ENCODE measurements at places on chromosomes 1 and 21. TPM values are rescaled to one million over a fixed set of nuclear protein-coding genes. Genes with fewer than 3 reads are reported as not detected.

DNA sequence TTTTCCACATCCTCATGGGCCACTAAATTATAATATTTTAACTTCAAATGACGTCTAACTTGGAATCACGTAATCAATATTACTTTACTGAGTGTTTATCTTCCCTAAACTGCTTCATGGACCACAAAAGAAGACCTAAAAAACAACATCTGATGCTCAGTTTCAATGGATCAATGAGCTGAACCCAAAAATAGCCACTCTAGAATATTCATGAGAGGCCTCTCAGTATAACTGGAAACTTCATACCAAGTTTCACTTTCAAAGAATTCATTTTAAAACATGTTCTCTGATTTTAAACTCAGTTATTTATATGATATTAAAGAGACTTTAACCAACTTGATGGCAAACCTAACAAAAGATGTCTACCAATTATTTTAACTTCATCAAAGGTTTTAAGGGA lies 23.7 kb upstream of the TIAM1 start:
- H3K27ac ChIP-seq = no peak overlapping the region
- H3K4me1 ChIP-seq = no peaks in the 10 kb centered on the region
- no peaks in the 10 kb centered on the region for H3K36me3 ChIP-seq
- DNase-seq = no peak

DNA sequence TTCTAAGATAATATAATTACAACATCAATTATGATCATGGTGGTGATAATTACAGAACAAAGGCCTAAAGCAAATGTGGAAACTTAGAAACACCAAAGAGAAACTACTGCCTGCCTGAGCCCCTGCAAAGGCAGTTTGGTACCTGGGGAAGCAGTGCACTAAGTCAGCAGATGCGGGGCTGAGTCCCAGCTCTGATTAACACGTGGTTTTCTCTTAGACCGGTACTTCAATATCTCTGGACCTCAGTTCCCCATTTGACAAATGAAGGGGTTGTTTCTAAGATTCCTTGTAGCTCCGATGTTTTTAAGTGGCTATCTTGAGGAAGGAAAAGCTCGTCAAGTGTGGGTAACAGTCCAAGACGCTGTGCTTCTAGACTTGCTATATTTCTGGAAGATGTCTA lies 16.7 kb upstream of the PLEKHA6 start:
- peak overlapping the region; percentile 49 for H3K4me3 ChIP-seq
- peak overlapping the region; percentile 92 for H3K27ac ChIP-seq
- H3K36me3 ChIP-seq = no peaks in the 10 kb centered on the region
- H3K27me3 ChIP-seq = no peaks in the 10 kb centered on the region
- no peak for DNase-seq

CELF3 gene
- total RNA-seq = 2.8 TPM

- no peaks in the 10 kb centered on the region for H3K27me3 ChIP-seq
- H3K4me1 ChIP-seq = no peaks in the 10 kb centered on the region
- no peak overlapping the region for H3K4me3 ChIP-seq
- H3K36me3 ChIP-seq = no peaks in the 10 kb centered on the region
These were observed 6.9 kb downstream of the CASQ1 start for GRCh38 chr1:160197231-160197630.

GRCh38 chr1:155080312-155081228 lies 1.9 kb downstream of the EFNA3 start:
- no peaks in the 10 kb centered on the region for H3K36me3 ChIP-seq
- peak; percentile 62 for DNase-seq
- H3K4me1 ChIP-seq = peaks cover 49% of the 10 kb centered on the region

DNA sequence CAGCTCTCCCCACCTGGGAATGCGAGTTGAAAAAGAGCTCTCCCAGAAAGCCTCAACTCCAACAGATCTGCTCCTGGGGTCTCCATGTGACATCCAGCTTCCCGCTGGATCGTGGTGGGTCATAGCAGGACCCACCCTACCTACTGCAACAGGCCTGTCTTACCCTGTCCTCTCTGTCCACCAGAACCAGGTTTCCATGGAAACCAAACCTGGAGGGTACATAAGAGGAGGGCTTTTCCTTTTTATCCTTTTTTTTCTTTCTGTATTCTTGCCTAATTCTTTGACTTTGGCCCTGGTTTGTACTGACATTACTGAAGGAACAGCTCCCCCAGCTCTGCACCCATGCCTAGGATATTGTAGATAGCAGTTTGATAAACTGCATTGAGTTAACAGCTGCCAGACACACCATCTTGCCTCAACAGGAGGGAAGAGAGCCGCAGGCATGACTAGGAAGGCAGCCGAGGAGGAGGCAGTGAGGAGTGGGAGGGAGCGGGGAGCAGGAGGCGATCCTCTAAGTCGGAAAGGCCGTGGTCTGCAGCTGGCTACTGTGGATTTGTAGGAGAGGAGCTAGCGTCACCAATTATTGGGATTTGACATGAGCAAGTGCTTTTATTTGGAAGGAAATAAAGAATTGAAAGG lies 9.7 kb upstream of the FMOD start:
- peaks cover 4% of the 10 kb centered on the region for H3K4me1 ChIP-seq
- no peaks in the 10 kb centered on the region for H3K27me3 ChIP-seq
- no peak overlapping the region for H3K27ac ChIP-seq

RNF187 gene
- 84.5 TPM for total RNA-seq

DNA sequence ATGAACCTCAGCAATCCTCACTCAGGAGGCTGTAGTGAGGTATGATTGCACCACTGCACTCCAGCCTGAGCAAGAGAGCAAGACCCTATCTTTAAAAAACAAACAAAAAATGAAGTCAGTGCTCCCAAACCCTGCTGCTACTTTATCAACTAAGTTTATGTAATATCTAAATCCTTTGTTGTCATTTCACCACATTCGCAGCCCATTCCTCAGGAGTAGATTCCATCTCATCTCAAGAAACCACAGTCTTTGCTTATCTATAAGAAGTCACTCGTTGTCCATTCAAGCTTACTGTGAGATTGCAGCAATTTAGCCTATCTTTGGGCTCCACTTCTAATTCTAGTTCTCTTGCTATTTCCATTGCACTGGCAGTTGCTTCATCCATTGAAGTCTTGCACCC lies 44.3 kb upstream of the RGL1 start:
- no peaks in the 10 kb centered on the region for H3K4me1 ChIP-seq
- no peaks in the 10 kb centered on the region for H3K27me3 ChIP-seq
- H3K4me3 ChIP-seq = no peak overlapping the region
- no peak overlapping the region for H3K27ac ChIP-seq
- H3K36me3 ChIP-seq = no peaks in the 10 kb centered on the region

- no peaks in the 10 kb centered on the region for H3K36me3 ChIP-seq
- H3K27ac ChIP-seq = no peak overlapping the region
- no peak overlapping the region for H3K4me3 ChIP-seq
- no peak for DNase-seq
- H3K4me1 ChIP-seq = peaks cover 4% of the 10 kb centered on the region
These were observed 3.5 kb upstream of the SLC44A5 start for GRCh38 chr1:75614399-75614756.

DNA sequence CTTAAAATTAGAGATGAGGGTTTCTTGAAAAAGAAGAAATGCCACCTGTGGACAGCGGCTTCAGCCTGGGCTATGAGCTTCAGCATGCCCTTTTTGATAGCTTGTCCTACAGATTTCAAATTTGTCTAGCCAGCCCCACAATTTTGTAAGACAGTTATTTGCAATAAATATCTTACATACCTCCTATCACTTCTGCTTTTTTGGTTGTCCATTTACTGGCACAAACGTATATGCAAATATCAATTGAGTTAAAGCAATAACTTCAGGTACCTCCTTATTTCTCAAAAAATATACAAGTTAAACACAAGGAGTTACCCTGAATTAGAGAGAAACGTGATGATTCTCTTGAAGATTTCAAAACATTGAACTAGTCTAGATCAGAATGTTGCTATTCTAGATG lies 53.5 kb downstream of the OLFM3 start:
- no peak overlapping the region for H3K4me3 ChIP-seq
- no peak for DNase-seq
- no peaks in the 10 kb centered on the region for H3K27me3 ChIP-seq
- H3K27ac ChIP-seq = no peak overlapping the region
- H3K36me3 ChIP-seq = no peaks in the 10 kb centered on the region
- H3K4me1 ChIP-seq = no peaks in the 10 kb centered on the region

- H3K27ac ChIP-seq = no peak overlapping the region
- H3K4me3 ChIP-seq = no peak overlapping the region
- H3K27me3 ChIP-seq = no peaks in the 10 kb centered on the region
- H3K36me3 ChIP-seq = no peaks in the 10 kb centered on the region
- DNase-seq = no peak
These were observed 54.0 kb upstream of the LRP8 start for GRCh38 chr1:53381790-53382401.

DNA sequence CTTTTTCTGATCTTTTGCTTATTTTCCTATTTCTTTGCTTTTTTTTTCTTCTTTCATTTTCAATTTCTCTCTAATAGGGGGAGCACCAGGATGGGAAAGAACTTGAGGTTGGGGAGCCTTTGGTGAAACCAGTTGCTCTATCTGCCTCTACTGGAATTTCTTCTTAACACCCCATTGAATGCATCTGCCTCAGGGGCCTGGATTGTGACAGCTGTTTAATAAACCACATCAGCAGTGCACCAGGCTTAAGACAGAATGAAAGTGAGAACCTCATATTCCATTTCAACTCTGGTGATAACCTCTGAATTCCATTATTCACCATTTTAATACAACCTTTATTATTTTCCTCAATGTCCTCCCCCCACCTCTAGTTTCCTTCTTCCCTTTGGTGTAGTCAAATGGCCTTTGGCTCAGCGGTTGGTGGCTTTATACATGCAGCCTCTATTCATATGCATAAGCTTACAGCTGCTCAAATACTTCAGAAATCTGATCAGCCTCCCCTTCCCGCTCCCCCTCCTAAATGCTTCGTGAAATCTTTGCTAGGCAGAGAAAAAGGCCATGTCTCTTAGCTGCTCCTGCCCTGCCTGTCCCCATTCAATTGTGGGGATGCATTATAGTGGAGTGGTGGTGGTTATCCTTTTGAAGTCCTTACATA lies 537.3 kb upstream of the PLXNA2 start:
- no peaks in the 10 kb centered on the region for H3K36me3 ChIP-seq
- no peak overlapping the region for H3K4me3 ChIP-seq
- no peak overlapping the region for H3K27ac ChIP-seq
- no peaks in the 10 kb centered on the region for H3K4me1 ChIP-seq
- DNase-seq = no peak

C1orf87 gene
- not detected for total RNA-seq

DNA sequence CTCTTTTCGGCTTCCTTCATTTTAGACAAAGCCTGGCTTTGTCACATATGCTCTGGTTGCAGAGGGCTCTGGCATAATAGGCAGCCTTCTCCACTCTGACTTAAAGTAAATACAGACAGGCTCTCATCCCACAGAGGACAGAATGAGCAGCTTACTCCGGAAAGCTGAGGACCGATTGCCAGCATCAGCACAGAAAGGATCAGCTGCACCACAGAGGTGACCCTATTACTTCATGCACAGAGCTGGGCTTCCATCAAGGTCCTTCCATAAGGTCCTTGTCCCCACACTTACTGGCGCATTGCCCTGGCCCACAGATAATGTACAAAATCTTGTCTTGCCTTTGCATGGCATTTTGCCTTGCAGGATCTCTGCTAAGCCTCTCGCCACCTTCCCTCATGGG lies 67.6 kb downstream of the SEC16B start:
- H3K27me3 ChIP-seq = no peaks in the 10 kb centered on the region
- H3K4me1 ChIP-seq = no peaks in the 10 kb centered on the region
- H3K4me3 ChIP-seq = no peak overlapping the region
- H3K27ac ChIP-seq = no peak overlapping the region
- H3K36me3 ChIP-seq = no peaks in the 10 kb centered on the region

- no peaks in the 10 kb centered on the region for H3K27me3 ChIP-seq
- DNase-seq = no peak
- no peak overlapping the region for H3K4me3 ChIP-seq
- no peak overlapping the region for H3K27ac ChIP-seq
- no peaks in the 10 kb centered on the region for H3K4me1 ChIP-seq
- no peaks in the 10 kb centered on the region for H3K36me3 ChIP-seq
These were observed 395.6 kb upstream of the PBX1 start for GRCh38 chr1:164163289-164163849.

CRYAA gene
- not detected for total RNA-seq

GRCh38 chr1:26580116-26580515 lies 50.6 kb downstream of the RPS6KA1 start:
- H3K27me3 ChIP-seq = no peaks in the 10 kb centered on the region
- H3K27ac ChIP-seq = no peak overlapping the region
- H3K4me1 ChIP-seq = no peaks in the 10 kb centered on the region
- no peak for DNase-seq
- H3K36me3 ChIP-seq = peaks cover 1% of the 10 kb centered on the region

DNA sequence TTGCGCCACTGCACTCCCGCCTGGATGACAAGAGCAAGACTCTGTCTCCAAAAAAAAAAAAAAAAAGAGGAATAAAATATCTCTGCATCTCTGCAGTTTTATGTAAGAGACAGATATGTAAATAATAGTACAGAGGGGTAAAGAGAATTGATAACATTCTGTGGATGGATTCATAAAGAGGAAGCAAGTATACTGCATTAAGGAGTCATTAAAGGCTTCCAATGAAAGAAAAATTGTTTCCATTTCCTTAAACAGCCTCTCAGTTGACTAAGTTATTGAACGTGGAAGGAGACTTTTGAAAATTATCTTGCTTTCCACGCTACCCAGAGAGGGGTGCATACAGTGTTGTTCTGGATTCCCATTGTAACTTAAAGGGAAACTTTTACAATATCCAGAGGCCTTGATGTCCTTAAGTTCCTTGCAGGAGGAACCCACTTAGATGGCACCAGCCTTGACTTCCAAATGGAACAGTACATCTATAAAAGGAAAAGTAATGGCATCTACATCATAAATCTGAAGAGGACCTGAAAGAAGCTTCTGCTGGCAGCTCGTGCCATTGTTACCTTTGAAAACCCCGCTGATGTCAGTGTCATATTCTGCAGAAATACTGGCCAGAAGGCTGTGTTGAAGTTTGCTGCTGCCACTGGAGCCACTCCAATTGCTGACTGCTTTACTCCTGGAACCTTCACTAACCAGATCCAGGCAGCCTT lies 13.8 kb downstream of the CEP350 start:
- no peaks in the 10 kb centered on the region for H3K27me3 ChIP-seq
- no peak overlapping the region for H3K4me3 ChIP-seq
- H3K4me1 ChIP-seq = no peaks in the 10 kb centered on the region
